Retinal pigment epithelial cell (primary cell): ENCODE measurements at places on chromosomes 7 and 10.
A peak's percentile ranks its signal among the peaks of the same experiment; 100 is the strongest.

- DNase-seq: no peak
Observed at GRCh38 chr7:101465131-101465530, 102.5 kb downstream of the COL26A1 start.

DNA sequence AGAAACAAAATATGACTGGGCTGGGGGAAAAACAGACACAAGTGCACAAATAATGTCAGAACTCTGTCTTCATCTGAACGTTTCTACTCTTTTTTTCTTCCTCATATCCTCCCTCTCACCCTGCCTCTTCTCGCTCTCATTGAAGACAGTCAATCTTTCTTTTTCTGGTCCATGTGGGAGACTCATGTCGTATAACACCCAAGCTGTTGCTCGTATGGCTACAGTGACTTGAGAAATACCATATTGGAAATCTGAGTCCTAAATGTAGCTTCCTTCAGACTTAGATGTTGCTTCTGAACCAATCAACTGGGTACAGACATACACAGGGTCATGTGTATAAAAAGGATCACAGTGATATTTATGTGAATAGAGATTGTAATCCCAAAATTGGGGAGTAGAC, 579.8 kb upstream of the CELF2 start:
- DNase-seq: no peak

GRCh38 chr7:83681200-83681778, 32.4 kb upstream of the SEMA3E start:
- peak; percentile 21 for DNase-seq

GRCh38 chr7:75969704-75970498, 24.5 kb downstream of the TMEM120A start:
- no peak for DNase-seq

DNA sequence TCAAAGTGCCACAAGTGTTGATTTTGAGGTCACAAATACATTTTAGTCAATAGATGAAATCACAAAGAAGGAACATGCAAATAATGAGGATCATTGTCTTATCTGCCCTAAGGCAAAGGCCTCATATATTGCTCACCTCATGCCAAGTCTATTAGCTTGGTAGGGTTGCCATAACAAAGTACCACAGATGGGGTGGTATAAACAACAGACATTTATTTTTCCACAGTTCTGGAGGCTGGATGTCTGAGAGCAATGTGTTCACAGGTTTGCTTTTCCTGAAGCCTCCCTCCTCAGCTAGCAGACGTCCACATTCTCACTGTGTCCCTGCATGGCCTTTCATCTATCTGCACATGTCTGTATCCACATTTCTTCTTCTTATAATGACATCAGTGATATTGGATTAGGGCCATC, 59.6 kb downstream of the RELN start:
- no peak for DNase-seq

DNA sequence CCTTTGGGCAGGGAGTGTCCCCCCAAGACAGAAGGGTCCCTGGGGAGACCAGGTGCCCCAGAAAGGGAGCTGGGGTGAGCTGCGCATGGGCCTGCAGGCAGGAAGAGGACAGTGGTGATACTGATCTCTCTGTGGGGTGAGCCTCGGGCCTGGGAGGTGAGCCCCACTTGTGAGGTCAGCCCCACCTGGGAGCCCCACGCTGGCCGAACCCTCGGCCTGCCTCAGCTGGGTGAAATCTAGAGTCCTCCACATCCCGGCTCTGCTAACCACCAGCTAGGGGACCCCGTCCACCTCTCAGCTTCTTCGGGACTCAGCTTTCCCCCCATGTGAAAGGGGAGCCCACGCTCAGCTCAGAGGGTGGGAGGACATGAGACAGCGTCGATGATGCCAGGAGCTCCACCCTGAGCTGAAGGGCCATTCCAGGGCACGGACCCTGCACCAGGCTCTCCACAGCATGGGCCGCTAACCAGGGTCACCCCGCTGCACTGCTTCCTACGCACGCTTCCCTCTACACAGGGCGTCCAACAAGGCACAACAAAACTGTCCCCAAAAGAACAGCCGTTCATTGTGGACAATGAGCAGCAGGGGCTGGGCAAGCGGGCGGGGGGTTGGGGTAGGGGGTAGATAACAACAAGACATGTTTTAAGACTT, 48.7 kb downstream of the CAMK2B start:
- no peak for DNase-seq

DNA sequence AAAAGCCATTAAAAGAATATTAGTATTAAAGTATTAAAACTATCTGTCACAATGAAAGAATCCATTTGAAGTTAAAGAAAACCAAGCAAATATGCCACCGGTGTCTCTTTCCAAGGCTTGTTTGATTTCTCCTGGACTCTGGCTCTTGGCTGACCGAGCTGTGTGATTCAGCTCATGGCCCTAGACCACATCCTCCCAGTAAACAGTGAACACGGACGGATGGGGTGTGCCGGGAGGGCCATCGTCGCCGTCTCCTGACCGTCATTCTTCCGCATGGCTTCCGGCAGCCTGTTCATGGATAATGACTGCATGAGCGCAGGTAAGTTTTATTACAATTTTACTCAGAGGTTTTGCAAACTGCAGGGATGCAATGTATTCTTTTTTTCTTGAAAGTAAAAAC, 218.5 kb downstream of the DNAJB6 start:
- no peak for DNase-seq

- DNase-seq: no peak
Observed at GRCh38 chr7:46539892-46540483, 618.9 kb upstream of the IGFBP3 start.

DNA sequence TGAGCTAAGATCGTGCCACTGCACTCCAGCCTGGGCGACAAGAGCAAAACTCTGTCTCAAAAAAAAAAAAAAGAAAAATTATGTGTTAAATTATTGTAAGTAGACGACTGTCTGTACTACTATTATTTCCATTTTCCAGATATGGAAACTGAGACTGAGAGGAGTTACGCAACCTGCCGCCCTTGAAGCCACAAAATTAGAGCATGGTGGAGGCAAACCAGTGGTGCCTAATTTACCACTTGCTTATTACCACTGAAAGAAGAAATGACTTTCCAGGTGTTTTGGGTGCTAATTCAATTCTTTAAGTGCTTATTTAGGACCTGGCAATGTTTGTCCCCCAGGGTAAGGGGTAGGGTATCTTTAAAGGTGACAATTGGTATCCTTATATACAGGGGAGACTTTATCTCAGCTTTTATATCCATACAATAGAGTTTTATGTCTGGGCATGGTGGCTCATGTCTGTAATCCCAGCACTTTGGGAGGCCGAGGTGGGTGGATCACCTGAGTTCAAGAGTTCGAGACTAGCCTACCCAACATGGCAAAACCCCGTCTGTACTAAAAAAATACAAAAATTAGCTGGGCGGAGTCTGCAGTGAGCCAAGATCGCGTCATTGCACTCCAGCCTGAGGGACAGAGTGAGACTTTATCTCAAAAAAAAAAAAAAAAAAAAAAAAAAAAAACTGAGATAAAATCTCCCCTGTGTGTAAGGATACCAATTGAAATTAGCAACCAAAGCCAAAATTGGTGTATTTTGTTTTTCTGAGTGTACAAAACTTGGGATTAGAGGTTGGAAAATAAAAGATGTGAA, 16.6 kb upstream of the CAMK1D start:
- DNase-seq: no peak

- no peak for DNase-seq
Observed at GRCh38 chr7:44473295-44473694, 17.2 kb downstream of the NUDCD3 start.

DNA sequence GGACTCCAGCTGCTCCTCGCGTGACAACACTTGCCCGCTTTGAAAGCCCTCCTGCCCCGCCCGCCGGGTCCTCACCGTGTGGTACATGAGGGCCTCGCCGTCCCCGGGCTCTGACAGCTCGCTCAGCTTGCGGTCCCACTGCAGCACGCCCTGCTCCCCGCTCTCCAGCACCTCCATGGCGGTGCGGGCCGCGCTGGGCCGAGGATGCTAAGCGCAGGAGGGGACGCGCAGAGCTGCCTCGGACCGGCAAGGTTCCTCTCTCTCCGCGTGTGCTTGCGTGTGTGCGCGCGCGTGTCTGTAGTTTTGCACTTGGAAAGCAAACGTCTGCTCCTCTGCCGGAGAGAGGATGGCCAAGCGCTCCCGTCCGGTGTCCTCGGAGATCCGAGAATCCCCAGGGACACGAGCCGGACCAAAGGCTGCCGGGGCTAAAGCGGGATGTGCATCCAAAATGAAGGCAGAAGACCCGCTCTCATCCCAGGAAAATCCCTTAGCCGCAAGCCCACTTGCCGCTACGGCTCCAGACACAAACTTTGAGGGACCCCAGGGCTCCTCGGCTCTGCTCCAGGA, at the start of gene CREB3L2:
TSS of gene CREB3L2 (minus strand) at position 558 of the 567 bp plus-strand sequence. CDS start at position 177, 381 bp downstream.
- no peak for DNase-seq
